ENCODE measurements at places on chromosomes 4 and X. TPM values are rescaled to one million over a fixed set of nuclear protein-coding genes. Genes with fewer than 3 reads are reported as not detected.

- DNase-seq, result no peak
Observed at GRCh38 chr4:76384052-76384451, 36.9 kb downstream of the CCDC158 start.

PCYT1B gene
- not detected for total RNA-seq

MAGEA10 gene
- total RNA-seq, result not detected

GRCh38 chr4:72312032-72312650 lies 256.9 kb downstream of the ADAMTS3 start:
- no peak for DNase-seq

SORBS2 gene
- total RNA-seq, result 43.5 TPM

- no peak for DNase-seq
Observed at GRCh38 chr4:153684182-153684970, at the start of gene TLR2. TLR2 (plus strand) TSS chr4:153684280; CDS start chr4:153702908, 18,628 bp downstream.

GRCh38 chrX:52166840-52167239 lies 17.8 kb upstream of the MAGED4 start:
- no peak for DNase-seq

- no peak for DNase-seq
Observed at GRCh38 chr4:144646523-144647094, 653 bp downstream of the HHIP start.

- DNase-seq, result no peak
Observed at GRCh38 chrX:109312757-109313156, 169.1 kb downstream of the GUCY2F start.

GRCh38 chrX:132004728-132005127 lies 18.4 kb upstream of the STK26 start:
- DNase-seq, result no peak
